ENCODE measurements at places on chromosomes 12 and 14. TPM values are rescaled to one million over a fixed set of nuclear protein-coding genes. Genes with fewer than 3 reads are reported as not detected.

- DNase-seq: no peak
Measured at GRCh38 chr14:75879031-75879430, 102.8 kb downstream of the TGFB3 start.

GRCh38 chr12:124403273-124403672, 108.4 kb downstream of the RFLNA start:
- DNase-seq: no peak

DNA sequence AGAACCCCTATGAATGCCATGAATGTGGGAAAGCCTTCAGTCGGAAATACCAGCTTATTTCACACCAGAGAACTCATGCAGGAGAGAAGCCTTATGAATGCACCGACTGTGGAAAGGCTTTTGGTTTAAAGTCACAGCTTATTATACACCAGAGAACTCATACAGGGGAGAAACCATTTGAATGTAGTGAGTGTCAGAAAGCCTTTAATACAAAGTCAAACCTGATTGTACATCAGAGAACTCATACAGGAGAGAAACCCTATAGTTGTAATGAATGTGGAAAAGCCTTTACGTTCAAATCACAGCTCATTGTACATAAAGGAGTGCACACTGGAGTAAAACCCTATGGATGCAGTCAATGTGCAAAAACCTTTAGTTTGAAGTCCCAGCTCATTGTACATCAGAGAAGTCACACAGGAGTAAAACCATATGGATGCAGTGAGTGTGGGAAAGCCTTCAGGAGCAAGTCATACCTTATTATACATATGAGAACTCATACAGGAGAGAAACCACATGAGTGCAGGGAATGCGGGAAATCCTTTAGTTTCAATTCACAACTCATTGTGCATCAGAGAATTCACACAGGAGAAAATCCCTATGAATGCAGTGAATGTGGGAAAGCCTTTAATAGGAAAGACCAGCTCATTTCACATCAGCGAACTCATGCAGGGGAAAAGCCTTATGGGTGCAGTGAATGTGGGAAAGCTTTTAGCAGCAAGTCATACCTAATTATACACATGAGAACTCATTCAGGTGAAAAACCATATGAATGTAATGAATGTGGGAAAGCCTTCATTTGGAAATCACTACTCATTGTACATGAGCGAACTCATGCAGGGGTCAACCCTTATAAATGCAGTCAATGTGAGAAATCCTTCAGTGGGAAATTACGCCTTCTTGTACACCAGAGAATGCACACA, 22.3 kb downstream of the ZNF268 start:
- DNase-seq: no peak

GRCh38 chr14:92323011-92323915, at the start of gene SLC24A4:
Gene SLC24A4 (plus strand): TSS chr14:92323165. CDS start chr14:92323831, 666 bp downstream.
- peak; percentile 10 for DNase-seq

DNA sequence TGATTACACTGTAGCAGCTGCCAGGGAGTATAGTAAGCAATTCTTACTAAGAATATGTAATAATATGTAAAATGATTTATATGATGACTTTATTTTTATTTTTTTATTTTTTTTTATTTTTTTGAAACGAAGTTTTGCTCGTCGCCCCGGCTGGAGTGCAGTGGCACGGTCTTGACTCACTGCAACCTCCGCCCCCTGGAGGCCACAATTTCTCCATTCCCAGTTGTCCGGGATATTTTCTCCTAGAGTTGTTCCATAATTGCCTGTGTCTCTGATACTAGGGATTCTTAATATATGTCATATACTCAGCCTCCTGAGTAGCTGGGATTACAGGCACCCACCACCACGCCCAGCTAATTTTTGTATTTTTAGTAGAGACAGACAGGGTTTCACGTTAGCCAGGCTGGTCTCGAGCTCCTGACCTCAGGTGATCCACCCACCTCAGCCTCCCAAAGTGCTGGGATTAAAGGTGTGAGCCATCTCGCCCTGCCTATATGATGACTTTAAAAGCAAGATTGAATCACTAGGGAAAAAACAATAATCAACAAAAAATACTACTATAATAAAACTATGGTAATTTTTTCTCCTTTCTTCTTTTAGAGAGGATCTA, 12.2 kb upstream of the ITPR2 start:
- no peak for DNase-seq

- no peak for DNase-seq
Measured at GRCh38 chr12:90102957-90103652, 394.5 kb upstream of the ATP2B1 start.

DNA sequence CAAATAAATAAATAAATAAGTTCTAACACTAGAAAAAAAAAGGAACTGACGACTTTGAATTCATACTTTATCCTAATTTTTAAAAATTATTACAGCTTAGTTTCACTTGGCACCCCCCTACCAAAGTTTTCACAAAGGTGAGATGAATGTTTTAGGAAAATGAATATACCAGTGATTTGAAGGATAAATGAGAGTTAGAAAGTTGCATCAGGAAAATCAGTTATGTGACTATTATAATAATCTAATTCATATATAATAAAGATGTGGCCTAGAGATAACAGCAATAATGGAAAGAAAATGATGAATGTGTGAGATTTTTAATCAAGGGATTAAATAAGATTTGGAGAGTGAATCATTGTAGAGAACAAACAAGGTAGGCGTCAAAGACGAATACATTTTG, 103.0 kb upstream of the RAP1B start:
- DNase-seq: no peak

DNA sequence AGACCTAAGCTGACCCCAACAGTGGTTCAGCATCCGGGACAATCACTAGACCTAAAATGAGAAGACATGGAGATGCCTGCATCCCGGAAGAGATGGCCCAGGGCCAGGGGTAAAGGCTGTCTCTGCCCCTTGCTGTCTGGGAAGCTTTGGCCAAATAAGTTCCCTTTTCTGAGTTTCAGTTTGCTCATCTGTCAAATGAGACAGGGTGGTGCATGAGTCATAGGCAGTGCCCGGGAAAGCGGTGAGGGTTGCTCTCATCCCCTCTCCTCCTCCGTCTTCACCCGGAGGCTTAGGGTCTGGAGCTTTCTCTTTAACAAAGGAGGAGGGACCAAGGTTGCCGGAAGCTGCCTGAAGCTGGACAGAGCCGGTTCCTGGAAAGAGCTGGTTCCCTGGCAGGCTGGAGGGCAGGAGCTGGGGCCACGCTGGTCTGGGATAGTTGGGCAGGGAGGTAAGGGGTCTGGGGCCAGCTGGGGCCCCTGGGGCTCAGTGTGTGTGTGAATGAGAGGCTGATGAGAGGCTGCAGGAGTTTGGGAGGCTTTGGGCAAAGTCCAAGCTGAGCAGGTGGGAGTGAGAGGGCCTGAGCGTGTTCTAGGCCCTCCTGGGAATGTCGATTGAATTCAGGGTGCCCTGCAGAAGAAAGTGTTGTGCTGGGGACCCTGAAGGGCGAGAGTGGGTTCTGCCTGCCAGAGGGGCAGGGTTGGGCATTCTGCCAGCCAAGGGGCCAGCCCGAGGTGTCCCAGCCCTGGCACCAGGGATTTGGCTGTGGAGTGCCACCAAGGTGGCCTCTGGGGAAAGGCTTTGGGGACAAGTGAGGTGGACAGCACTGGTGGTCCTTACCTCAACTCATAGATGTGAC, at the start of gene SDSL:
Gene SDSL (plus strand): TSS at position 351 of the 856 bp plus-strand sequence. CDS start 5,603 bp downstream, outside the sequence.
- peak; percentile 38 for DNase-seq

DNA sequence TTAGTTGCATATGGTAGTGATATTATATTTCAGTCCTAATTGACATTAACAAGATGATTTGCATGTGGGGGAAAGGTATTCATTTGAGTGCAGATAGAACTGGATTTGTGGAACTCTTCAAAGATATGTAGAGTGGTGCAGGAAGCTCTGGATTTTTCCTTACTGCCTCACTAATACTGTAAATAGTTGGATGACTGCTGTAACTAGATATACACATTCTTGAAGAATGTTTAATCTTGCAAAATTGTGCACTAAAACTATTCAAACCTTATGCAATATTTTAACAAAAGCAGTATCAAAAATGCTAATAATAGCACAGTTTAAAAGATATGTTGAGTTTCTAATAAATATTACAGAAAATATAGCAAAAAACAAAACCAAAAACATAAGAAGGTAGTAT, 43.1 kb upstream of the ATF7IP start:
- no peak for DNase-seq

RFX4 gene
- polyA plus RNA-seq: not detected

BIN2 gene
- 2.7 TPM for polyA plus RNA-seq

NYNRIN gene
- 95.5 TPM for polyA plus RNA-seq

OVCH1 gene
- 1.2 TPM for polyA plus RNA-seq

INHBC gene
- polyA plus RNA-seq: 0.11 TPM
